ENCODE measurements at places on chromosomes 2 and 18. TPM values are rescaled to one million over a fixed set of nuclear protein-coding genes. Genes with fewer than 3 reads are reported as not detected.

The RBM43 gene
- 3.4 TPM for total RNA-seq

The AKAIN1 gene
- not detected for total RNA-seq

DNA sequence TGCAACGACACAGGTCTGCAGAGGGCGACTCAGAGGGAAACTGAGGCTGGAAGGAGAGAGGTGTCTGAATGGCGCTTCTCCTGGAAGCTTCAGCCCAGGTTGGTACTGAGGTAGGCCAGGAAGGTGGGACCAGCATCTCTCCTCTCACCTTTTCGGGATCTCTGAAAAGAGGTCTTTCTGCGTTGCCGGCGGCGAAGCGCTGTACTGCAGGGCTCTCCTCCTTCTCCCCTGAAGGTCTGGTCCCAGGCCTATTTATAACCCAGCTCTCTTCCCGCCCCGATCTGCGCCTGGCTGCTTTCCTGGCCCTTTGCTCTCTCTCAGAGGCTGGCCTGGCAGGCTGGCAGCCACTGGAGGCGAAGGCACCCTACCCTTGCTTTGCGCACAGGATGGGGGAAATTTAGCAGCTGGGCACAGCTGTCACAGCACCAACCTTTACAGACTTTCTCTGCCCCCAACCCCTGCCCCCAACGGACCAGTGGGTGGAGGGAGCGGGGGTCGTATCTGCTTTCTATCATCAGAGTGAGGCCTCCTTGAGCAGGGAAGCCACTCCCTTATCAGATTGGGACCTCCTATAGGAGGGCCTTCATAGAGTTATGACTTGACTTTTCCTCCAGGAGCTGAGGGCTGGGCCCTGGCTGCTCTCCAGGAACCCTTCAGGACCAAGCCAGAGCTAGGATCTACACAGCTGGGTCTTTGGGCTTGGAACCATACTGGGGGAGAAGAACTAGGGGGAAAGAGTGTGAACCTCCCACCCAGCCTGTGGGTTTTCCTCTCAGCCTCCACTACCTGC, 1.1 kb downstream of the DYSF start:
- no peaks in the 10 kb centered on the region for H3K36me3 ChIP-seq
- no peak for DNase-seq
- peaks cover 15% of the 10 kb centered on the region for H3K4me1 ChIP-seq
- H3K27ac ChIP-seq = no peak overlapping the region
- H3K27me3 ChIP-seq = peaks cover 41% of the 10 kb centered on the region

The TET3 gene
- total RNA-seq = 14.4 TPM

The MARS2 gene
- total RNA-seq = 8.8 TPM

The WDR35 gene
- 4.4 TPM for total RNA-seq

DNA sequence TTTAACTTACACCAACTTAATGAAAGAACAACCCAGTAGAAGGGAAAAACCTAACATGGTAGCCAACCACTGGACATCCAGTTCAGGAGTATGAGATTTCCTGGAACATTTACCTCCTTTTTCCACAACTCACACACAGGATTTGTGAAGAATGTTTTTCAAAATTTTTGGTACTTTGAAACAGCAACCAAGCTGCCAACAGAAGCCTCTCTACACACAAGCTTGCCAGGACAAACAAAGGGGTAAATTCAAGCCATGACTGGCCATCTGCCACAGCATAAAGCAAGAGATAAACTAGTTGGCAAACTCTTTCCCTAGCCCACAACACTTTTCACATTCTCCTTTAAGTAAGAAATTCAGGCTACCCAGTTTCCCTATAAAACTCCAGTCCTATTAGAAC, 21.4 kb downstream of the MGAT4A start:
- no peak overlapping the region for H3K4me3 ChIP-seq
- no peak for DNase-seq
- peak overlapping the region; percentile 64 for H3K27ac ChIP-seq
- peaks cover 7% of the 10 kb centered on the region for H3K36me3 ChIP-seq
- H3K4me1 ChIP-seq = peaks cover 81% of the 10 kb centered on the region
- no peaks in the 10 kb centered on the region for H3K27me3 ChIP-seq

DNA sequence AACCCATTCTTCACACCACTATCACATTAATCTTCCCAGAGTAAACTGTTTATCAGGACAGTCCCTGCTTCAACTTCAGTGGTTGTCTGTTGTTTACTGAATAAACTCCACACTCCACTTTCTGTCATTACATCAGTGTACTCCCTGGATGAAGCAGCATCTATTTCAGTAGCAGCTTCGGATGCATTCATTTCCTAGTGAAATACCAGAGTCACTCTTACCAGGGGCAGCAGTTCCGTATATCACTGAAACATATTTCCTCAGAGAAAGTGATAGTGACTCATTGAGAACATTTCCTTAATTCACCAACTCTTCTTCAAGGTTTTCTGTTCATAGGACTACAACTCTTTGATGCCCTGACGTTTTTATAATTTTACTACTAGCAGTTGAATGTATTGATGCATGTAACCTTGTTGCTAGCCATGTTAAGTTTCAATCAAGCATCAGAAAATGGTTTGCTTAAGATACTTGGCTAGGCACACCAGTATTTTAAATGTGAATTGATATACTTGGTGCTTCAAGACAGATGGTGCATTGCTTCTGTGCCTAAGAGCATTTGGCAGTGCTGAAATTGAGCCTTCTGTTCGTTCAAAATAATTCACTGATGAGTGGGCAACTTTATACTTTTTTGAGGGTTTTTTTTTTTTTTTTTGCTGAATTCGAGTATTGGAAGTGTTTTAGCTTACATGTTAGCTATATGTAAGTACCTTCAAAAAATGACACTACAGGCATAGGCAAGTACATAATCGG, 92.3 kb downstream of the UBE2E3 start:
- peaks cover 6% of the 10 kb centered on the region for H3K4me1 ChIP-seq
- H3K27ac ChIP-seq = no peak overlapping the region
- H3K4me3 ChIP-seq = no peak overlapping the region
- no peaks in the 10 kb centered on the region for H3K27me3 ChIP-seq
- no peak for DNase-seq

GRCh38 chr2:177407031-177407430, 14.5 kb downstream of the AGPS start:
- H3K4me1 ChIP-seq = peaks cover 37% of the 10 kb centered on the region
- no peak overlapping the region for H3K4me3 ChIP-seq
- DNase-seq = no peak
- H3K36me3 ChIP-seq = peaks cover 16% of the 10 kb centered on the region

The SOX11 gene
- not detected for total RNA-seq

DNA sequence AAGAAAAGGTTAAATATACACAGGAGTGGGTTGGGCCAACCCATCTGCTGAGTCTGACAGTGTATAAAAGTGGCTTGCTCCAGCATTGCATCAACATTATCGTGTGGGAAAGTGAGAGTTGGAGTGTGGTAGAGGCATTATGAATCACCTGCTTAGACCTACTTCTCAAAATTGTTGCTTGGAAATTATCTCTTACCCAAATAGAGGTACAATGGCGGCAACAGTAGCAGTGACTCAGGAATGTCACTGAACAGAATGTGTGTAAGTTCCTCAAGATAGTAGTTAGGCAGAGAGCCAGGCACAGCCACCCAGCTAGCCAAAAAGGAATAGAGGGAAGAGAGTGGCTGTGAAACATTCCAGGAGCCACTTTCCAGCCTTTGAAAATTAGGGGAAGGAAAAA, 616.0 kb downstream of the NUP35 start:
- no peaks in the 10 kb centered on the region for H3K27me3 ChIP-seq
- no peaks in the 10 kb centered on the region for H3K36me3 ChIP-seq
- no peak overlapping the region for H3K27ac ChIP-seq
- no peak overlapping the region for H3K4me3 ChIP-seq

DNA sequence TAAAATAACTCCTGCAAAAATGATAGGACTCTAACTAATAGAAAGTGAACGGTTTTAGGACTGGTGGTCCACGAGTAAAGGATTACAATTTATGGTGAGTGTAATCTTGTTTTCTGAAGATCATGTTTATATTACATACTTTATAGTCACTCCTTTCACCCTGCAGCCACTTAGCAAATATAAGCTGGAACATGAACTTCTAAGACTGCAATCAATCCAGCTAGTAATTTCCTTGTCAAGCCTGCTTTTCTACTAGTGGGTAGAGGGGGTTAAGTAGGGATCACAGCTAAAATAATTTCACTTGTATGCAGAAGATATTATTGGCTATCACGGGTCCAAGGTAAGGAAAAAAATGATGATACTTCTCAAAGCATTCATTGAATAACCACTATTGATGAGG, 125.5 kb upstream of the NETO1 start:
- DNase-seq = no peak
- no peaks in the 10 kb centered on the region for H3K27me3 ChIP-seq
- H3K27ac ChIP-seq = no peak overlapping the region
- no peak overlapping the region for H3K4me3 ChIP-seq
- H3K36me3 ChIP-seq = no peaks in the 10 kb centered on the region
- no peaks in the 10 kb centered on the region for H3K4me1 ChIP-seq

The ARHGAP25 gene
- total RNA-seq = 46.7 TPM

The REG3G gene
- not detected for total RNA-seq

- H3K36me3 ChIP-seq = no peaks in the 10 kb centered on the region
- no peaks in the 10 kb centered on the region for H3K4me1 ChIP-seq
- H3K27me3 ChIP-seq = no peaks in the 10 kb centered on the region
- no peak for DNase-seq
- H3K4me3 ChIP-seq = no peak overlapping the region
Measured at GRCh38 chr2:129165006-129165405, 814.5 kb upstream of the RAB6C start.
